Activated T-cell treated with anti-CD3 and anti-CD28 coated beads for 4 hours (primary cell): ENCODE measurements at places on chromosomes 16 and 17.

DNA sequence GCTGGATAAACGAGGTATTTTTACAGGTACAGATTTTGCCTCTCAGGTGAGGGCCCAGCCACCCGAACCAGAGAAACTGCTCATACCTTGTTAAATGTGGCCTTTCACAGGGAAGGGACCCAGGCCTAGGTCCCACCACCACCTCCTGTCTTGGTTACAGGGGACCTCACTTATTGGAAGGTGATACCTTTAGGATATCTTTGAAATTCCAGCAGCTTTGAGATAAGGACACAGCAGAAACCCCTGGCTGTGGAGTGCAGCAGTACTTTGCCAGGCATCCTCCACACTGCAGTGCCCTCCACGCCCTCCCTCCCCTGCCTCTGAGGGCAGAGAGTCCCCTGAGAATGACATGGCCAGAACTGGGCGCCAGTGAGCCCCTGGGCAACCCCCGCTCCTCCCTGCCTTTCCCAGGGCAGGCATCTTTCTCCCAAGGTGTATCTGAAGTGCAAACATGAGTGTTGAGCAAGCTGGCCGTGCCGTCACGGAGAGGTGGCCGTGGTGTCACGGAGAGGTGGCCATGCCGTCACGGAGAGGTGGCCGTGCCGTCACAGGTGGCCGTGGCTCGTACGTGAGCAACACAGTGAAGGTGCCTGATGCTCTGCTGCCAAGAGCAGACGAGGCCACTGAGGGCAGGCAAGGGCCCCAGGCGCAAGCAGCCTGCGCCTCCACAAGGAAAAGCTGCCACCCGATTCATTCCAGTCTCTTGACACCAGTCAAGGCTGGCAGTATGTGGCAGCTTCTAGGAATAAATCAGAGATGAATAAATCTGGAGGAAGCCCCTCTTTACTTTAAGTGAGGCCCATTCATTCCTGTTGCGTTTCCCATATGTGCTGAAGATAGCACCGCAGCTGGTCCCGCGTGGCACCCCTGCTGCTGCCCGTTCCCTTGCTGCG is 134.5 kb upstream of the CHMP6 start:
- no peak for DNase-seq

DNA sequence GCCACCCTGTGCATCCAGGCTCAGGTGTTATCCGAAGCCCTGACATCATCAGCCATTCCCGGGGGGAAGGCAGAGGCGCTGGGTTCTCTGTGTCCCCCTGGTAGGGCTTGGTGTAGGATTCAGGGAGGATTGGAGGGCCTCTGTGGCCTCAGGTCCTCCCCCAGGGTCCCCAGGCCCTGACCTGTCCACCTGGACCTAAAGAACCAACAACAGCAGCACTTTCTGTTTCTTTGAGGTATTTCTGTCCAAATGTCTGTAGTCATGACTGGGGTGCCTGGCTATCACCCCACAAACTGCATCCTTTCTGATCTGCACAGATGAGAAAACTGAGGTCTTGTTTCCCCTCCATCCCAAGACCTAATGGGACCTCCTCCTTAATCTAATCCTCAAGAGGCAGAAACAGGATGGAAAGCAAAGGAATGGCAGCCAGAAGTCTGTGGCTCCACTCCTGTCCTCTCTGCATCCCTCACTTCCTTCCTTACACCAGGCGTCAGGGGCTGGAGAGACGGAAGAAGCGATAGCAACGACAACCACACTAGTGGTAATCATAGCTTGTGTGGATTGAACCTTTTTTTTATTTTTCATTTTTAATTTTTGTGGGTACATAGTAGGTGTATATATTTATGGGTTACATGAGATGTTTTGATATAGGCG is 11.8 kb downstream of the NLRC5 start:
- DNase-seq, result no peak

GRCh38 chr17:49216482-49216881 is 6.0 kb downstream of the ABI3 start:
- DNase-seq, result no peak

GRCh38 chr16:67235816-67236562 is 9.1 kb downstream of the TMEM208 start:
- DNase-seq, result no peak

DNA sequence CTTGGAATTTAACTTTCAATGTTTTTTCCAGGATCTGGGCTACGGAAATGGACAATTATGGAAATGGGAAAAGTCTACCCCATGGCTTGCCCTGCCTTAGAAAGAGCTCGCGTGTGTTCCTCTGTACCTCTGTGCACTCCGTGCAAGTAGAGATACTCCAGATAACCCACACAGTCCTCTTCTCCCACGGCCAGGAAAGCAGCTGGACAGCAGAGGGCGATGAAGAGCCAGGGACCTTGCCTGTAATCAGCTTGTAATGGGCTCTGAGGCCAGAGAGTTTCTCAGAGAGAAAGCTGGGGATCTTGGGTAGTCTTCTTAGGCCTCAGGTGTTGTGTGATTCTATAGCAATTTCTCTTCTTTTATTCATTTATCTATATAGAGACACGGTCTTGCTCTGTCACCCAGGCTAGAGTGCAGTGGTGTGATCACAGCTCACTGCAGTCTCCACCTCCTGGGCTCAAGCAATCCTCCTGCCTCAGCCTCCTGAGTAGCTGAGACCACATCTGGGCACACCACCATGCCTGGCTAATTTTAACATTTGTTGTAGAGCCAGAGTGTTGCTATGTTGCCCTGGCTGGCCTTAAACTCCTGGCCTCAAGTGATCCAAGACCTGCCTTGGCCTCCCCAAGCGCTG is 2.4 kb upstream of the SOCS7 start:
- peak; percentile 86 for DNase-seq

DNA sequence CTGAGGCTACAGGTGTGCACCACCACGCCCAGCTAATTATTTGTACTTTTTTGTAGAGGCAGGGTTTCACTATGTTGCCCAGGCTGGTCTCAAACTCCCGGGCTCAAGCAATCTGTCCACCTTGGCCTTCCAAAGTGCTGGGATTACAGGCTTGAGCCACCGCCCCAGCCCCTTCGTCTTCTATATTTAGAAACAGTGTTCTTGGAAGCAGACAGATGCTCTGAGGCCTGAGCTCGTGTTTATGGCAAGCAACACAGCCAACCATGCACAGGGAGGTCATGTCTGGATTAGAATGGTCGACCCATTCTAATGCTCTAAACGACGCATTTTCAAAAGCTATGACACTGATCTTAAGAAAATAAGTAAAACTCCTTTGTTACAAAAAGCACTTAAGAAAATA is 16.6 kb downstream of the TMEM204 start:
- no peak for DNase-seq

- DNase-seq, result no peak
Measured at GRCh38 chr16:89244754-89245153, 27.3 kb downstream of the ZNF778 start.

GRCh38 chr16:64629622-64630021 is 492.2 kb downstream of the CDH11 start:
- DNase-seq, result no peak

DNA sequence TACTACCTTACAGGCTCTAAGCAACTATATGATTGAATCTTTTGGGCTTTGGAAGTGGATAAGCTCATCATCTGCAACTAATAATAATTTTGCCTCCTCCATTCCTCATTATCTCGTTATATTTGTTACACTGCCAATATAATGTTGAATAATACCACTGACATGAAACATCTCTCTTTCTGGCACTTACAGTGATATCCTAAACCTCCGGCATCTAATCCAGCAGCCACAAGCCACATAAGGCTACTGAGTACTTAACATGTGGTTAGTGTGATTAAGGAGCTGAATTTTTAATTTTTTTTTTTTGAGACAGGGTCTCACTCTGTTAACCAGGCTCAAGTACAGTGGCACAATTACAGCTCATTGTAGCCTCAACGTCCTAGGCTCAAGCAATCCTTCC is 9.6 kb downstream of the CDC42EP4 start:
- DNase-seq, result no peak

- DNase-seq, result peak; percentile 1
Measured at GRCh38 chr17:20896153-20896649, 146.6 kb downstream of the USP22 start.

GRCh38 chr17:6779411-6779810 is 3.4 kb downstream of the FBXO39 start:
- no peak for DNase-seq

GRCh38 chr16:50747207-50747956 is 5.5 kb downstream of the CYLD start:
- no peak for DNase-seq

GRCh38 chr16:50925758-50926357 is 184.0 kb downstream of the CYLD start:
- no peak for DNase-seq

GRCh38 chr17:67582673-67583081 is 135.1 kb upstream of the NOL11 start:
- DNase-seq, result no peak

GRCh38 chr16:47925811-47926460 is 229.9 kb downstream of the ABCC12 start:
- DNase-seq, result no peak

- no peak for DNase-seq
Measured at GRCh38 chr17:79926605-79927135, 87.4 kb upstream of the CBX4 start.

DNA sequence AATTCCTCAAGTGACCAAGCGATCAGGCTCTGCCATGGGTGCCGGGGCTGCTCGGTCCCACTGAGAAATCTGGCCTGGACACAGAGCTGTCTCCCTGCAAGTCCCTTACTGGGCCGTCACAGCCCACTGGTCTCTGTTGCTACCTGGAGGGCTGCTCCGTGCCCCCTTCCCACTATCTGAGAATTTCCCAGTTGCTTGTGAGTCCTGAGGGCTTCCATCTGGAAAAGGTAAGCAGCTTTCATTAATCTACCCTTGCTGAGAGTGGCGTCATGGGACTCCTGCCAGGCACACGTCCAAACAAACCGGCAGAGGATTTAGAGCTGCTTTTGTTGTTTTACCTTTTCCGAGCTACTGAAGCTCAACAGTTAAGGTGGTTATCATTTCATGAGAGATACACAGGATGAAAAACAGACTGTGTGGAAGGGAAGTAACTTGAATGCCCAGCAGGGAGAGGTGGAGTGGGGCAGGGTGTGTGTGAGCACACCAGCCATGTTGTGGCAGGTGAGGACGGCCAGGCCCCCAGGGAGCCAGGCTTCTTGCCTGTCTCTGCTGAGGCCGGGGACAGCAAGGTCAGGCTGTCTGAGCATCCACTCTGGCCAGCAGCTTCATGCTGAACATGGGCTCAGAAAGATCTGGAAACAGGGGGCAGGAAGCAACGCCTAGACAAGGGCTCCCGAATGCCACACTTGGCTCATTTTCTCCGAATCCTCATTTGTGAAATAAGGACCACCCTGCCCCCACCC is 50.6 kb downstream of the GTF3C1 start:
- no peak for DNase-seq

DNA sequence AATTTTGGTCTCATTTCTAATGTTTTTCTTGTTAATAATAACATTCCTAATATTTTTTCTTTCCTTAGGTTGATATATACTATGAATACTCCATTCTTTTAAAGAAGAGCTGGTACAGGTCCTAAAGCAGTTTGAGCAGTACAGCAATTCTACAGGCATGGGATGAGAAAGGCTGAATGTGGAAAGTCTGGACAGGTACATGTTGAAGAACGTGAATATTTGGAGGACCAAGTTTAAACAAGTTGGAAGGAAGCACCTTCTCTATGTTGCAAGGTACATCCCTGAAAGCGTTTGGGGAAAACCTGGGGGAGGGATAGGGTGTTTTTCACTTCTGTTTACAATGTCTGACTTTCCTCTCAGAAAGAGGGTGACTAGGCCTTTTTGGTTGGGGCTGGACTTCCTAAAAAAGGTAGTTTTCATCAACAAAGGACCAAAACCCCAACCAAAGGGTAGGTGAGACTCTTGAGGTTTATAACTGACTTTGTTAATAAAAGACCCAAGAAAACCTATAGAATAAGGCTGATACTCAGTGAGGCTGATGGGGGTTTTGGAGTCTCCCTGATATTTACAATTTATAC is 95.9 kb upstream of the AXIN2 start:
- no peak for DNase-seq

DNA sequence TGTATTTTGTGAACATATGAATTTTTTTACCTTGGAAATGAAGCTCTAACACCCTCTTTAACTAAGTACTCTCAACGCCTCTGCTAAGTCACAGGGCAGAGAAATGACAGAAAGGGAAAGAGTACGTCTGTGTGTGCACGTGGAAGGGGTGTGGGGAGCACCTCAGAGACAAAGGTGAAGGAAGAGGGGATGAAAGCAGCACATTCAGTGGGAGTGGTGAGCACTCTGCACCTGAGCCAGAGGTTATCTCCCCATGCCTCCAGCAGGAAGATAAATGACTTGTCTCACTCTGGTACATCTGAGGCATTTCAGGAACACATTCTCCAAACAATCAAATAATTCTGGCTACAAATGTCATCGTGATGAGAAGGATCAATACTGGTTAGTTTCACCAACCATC is 15.0 kb downstream of the GNA13 start:
- no peak for DNase-seq

DNA sequence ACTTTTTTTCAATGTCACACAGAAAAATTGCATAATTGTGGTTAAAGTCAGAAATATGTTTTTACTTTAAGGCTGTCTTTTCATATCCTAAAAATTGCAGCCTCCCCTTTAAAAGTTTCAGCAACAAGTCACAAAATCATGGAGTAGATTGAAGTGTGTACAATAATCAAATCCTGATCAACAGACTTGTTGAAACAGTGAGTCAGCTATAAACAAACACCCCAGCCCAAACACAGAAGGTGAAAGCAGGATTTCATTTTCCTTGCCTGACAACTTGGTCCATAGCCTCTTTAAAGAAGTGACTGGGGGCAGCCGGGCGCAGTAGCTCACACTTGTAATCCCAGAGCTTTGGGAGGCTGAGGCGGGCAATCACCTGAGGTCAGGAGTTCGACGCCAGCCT is 59.9 kb downstream of the WNT3 start:
- DNase-seq, result no peak

GRCh38 chr17:6901086-6901485 is 69.6 kb upstream of the TEKT1 start:
- DNase-seq, result no peak

GRCh38 chr16:27759301-27759871 is 209.4 kb downstream of the KATNIP start:
- DNase-seq, result no peak

GRCh38 chr17:64480951-64481350 is 15.9 kb downstream of the POLG2 start:
- DNase-seq, result no peak

GRCh38 chr16:3119286-3119685 is 6.9 kb downstream of the ZNF205 start:
- no peak for DNase-seq

GRCh38 chr16:66254106-66254505 is 112.4 kb upstream of the CDH5 start:
- no peak for DNase-seq

- DNase-seq, result no peak
Measured at GRCh38 chr17:77916264-77916663, 42.2 kb upstream of the TNRC6C start.

DNA sequence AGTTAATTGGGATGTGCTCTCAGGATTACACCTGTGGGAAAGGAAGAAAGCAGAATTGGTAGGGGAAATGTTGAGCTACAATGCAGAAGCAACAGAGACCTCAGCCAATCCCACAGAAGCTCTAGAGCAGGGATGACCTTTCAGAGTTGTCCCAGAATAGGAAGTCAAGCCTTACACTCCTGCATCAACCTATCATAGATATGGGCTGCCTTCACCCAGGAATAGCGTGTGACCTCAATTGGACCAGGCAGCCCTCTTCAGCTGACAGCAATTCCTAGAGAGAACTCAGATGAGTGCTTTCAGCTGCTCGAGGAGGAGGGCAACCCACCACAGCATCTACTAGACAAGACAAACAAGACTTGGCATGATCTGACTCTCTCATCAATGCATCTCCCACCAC is 189.7 kb downstream of the TMEM132E start:
- DNase-seq, result no peak

- DNase-seq, result no peak
Measured at GRCh38 chr17:38447502-38448085, 19.3 kb downstream of the ARHGAP23 start.
